Natural killer cell (primary cell): ENCODE measurements at places on chromosomes 2 and 18. TPM values are rescaled to one million over a fixed set of nuclear protein-coding genes. Genes with fewer than 3 reads are reported as not detected.

RTP5 gene
- 0.47 TPM for total RNA-seq

GRCh38 chr2:39602616-39603015, 63.1 kb upstream of the TMEM178A start:
- no peak for DNase-seq

ANKRD30BL gene
- not detected for total RNA-seq

CXCR1 gene
- total RNA-seq: 10.6 TPM

- DNase-seq: no peak
These were observed 101.7 kb upstream of the ETAA1 start for GRCh38 chr2:67295406-67295805.
